ENCODE measurements at places on chromosomes 7 and 10.

DNA sequence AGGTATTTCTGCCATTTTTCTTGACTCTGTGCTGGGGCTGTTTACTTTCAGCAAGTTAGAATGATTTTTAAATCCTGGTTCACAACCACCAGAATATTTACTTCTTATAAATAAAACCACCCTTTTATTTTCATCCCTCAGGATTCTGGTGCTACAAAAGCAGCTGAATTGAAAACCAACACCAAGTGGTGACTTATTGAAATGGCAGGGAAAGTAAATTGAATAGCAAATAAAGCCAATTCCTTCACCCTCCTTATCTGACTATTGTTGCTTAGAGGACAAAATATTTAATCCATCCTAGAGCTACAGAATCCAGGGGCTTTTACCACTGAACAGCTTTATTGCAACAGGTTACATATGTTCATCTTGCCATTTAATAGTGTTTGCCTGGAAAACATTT, 828.6 kb upstream of the GHITM start:
- no peak for DNase-seq

GRCh38 chr7:2149672-2150444, 82.9 kb downstream of the MAD1L1 start:
- no peak for DNase-seq

DNA sequence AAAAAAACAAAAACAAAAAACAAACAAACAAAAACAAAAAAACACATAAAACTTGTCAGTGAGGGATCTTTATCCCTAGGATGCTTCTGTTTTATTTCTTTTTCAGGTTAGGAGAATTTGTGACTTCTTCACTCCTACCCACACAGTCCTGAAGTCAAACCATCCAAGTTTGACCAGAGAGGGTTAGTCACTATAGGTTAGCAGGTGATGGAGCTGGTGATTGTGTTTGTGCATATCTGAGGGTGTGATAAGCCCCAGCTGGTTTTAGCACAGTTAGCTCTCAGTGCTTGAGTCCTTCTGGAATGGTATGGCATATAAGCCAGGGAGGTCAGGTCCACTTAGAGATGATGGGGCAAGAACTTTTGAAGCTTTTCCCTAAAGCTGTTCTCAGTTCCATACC, 11.8 kb upstream of the IKZF1 start:
- no peak for DNase-seq

DNA sequence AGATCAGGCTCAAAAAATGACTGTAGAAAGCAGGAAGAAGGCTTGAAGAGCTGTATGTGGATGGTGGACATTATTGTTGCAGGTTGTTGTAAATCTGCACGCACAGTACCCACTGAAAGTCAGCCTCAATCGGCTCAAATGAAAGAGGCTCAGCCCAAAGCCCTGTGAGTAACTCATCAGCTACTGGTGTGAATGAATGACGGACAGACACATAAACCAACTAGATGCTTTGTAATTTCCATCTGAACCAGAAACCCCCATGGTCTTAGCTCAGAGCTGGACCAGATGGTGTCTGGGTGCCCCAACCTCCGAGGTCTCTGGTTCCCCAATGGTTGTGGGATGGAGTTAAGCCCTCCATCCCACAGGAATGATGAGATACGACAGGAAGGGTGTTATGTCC, 7.4 kb downstream of the CALN1 start:
- no peak for DNase-seq

DNA sequence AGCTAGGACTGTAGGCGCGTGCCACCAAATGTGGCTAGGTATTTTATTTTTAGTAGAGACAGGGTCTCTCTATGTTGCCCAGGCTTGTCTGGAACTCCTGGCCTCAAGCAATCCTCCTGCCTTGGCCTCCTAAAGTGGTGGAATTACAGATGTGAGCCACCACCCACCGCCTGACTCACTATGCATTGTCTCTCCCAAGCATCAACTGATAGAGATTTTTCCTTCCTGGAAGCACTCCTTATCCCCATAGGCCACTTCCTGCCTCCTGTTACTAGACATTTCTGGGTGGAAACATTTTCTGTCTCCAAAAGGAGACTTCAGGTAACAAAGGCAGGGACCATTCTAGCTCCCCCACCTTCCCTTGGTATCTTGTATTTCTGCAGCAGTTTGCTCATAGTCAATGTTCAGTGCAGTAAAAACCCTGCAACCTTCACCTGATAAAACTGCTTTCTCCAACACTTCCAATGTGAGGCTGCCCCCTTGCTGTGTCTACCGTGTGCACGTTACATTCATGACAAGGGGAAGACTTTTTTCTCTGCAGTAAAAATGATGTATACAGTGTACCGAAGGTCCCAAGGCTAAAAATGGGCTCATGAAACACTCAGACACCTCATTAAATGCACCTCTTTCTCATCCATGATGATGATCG, 84.9 kb downstream of the NHLRC2 start:
- DNase-seq: no peak

- no peak for DNase-seq
Measured at GRCh38 chr7:115271332-115272235, 349.7 kb downstream of the MDFIC start.

DNA sequence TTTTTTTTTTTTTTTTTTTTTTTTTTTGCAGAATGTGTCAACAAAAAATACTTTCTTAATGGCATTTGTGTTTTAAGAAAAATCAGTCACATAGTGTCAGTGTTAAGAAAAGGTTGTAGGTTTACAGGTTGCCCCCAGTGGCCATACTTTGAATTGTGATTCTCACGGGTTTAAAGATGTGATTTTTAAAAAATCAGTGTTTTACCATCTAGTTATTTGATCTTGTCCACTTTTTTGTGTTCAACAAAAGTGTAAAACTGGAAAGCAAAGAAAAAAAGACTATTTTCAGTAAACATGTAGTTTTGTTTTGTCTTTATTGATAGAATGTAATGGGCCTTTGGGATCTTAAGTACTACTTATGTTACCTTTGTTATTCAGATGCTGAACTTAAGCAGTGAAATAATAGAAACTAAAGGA, 25.7 kb downstream of the SUV39H2 start:
- DNase-seq: no peak

GRCh38 chr10:101843032-101844021, at the start of gene KCNIP2:
TSS of gene KCNIP2 (minus strand) at chr10:101843800. CDS start at chr10:101843568, 232 bp downstream.
- DNase-seq: peak; percentile 89

DNA sequence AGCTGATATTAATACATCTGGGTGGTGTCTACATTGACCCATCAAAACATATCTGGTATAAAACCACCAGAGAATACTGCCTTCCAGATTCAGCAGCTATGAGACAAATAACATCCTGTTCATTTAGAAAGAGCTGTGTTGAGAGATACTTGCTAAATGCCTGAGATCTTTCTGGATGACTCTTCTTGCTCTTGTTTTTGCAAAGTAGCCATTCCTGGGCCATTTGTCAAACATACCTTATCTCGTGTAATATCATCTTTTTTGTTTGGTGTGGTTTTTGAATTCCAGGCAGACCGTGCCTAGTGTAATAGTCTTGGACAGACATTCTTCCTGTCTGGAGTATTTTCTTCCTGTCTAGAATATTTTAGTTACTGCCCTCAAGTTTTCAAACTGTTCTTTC, 74.7 kb upstream of the PRR15 start:
- DNase-seq: no peak

DNA sequence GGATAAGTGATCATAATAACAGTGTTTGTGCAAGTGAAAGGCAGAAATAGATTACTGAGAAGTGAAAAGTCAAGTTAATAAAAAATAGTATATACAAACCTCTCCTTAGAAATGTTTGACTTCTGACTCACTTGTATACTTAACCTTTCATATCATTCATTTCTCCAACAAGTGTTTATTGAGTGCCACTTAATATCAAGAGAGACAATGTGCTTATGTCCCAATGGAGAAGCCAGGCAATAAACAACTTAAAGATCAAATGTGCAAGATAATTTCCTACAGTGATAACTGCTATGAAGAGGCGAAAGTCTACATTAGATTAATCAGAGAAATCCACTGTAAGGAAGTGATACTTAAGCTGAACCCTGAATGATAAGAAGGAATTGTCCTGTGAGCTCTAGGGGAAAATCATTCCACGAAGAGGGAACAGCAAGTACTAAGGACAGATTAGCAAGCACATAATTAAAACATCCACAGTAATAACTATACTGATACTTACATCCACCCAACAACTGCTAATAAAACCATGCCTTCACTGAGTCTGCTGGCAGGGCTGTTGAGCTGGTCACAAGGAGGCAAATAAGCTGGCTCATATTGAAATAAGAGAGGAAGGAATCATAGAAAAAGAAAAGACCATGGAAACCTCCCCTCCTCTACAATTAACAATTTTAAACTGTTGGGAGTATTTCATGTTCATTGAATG, 203.5 kb downstream of the CTNNA3 start:
- no peak for DNase-seq
